ENCODE measurements at places on chromosomes 16 and 17. TPM values are rescaled to one million over a fixed set of nuclear protein-coding genes. Genes with fewer than 3 reads are reported as not detected.

The SMIM36 gene
- polyA plus RNA-seq: not detected

The ZPBP2 gene
- 0.03 TPM for polyA plus RNA-seq

The CACNG3 gene
- polyA plus RNA-seq: 0.01 TPM

GRCh38 chr17:40936976-40937375 is 470 bp downstream of the KRT23 start:
- DNase-seq: no peak

- DNase-seq: no peak
Observed at GRCh38 chr16:78098087-78098486, 1.4 kb upstream of the WWOX start.
